ENCODE measurements at places on chromosomes 7 and 10.

GRCh38 chr7:29457565-29458011, 106.0 kb upstream of the PRR15 start:
- DNase-seq, result no peak

DNA sequence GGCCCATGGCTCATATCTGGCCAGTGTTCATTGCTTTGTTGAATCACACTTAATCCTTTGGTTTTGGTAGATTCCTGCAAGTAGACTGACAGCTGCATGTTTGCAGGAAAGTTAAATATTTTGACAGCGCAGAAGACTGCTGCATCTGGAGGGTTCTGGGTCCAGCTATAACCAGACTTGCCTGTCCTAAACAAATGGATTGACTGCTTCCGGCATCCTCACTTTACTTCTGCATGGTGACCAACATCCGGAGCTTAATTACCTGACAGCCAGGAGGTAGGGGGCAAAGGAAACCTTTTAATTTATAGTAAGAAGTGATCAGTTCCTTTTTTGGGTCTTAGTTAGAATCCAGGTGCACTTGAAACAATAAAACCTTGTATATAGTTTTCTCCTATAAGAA, 263.3 kb downstream of the SNX10 start:
- DNase-seq, result no peak

- DNase-seq, result no peak
Observed at GRCh38 chr10:12960941-12961340, 40.6 kb downstream of the CCDC3 start.

DNA sequence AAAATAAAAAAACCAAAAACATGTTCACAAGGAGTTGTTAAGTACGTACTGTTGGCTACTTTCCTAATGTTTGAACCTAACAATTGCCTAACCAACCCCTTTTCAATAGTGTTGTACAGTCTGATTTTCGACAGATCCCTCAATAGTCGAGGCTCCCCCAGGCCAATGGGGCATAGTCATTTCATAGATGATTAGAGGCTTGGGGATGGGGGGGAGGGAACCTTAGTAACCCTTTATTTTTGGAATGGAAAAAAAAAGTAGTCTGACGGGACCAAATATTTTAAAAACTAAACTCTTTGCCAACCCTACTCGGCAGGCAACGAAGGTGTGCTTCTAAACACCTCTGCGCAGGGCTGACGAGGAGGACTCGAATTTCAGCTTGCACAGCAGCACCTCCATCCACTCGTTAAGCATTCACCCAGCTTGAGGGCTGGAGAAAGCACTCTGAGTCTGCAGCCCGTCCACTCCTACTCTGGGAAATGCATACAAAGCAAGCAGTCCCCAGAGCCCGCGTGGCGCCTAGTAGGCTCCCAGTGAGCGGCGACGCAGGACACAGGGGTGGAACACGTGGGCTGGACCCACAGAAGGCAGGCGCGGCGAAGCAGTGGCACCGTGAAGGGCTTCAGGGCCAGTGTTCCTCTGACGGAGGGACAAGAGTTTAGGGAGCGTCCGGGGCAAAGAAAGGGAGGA, 899 bp downstream of the PUS7 start:
- DNase-seq, result peak; percentile 11

- no peak for DNase-seq
Observed at GRCh38 chr10:1432161-1432560, 305.2 kb downstream of the ADARB2 start.

DNA sequence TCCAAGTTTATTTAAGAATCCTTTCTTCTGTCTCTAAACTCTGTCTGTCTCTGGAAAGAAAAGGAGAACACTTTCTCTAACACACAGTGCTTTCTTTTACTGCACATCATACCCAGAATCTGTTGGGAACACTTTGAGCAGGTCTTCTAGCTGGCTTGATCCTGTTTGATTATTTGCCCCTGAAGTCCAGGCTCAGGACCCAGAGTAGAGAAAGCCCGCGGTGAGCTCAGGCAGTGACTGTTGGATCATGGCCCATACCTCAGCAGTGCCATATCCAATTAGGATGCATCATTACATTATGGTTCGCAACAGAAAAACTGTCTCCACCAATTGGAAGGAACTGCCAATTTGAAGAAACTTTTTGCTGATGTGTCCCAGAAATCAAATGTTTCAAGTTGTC, 51.4 kb downstream of the ATOH7 start:
- DNase-seq, result no peak

DNA sequence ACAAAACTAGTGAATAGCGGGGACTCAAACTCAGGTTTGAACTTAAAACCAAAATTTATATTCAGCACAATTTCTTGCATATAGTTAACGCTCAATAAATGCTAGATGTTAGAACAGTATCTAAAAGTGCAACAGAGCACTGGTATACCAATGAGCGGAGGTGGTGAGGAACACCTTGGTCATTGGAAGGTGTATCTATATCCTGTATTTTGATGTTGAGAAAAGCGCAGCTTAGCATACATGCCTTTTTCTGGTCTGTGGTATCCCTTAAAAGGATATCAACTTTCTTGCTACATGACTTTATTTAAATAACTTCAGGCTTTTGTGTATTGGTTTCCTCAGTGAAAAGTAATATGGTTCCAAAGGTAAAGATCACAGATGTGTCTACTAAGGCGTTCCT, 33.3 kb upstream of the DNAJB12 start:
- DNase-seq, result no peak

DNA sequence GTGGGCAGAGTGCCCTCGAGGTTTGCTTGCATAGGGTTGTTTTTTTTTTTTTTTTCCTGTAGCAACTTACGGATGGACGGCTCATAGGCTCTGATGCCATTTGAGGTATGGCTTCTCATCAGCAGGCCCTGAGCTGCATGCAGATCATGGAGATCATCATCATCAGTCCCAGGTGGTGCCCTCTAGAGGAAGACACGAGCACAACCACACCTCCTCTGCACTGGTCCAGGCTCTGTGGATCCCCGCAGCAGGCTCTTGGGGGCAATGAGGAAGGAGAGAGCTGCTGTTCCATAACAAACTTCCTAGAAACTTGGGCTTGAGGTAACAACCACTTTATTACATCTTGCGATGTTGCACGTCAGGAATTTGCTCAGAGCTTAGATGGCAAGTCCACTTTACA, 132.7 kb upstream of the CXCL12 start:
- no peak for DNase-seq

DNA sequence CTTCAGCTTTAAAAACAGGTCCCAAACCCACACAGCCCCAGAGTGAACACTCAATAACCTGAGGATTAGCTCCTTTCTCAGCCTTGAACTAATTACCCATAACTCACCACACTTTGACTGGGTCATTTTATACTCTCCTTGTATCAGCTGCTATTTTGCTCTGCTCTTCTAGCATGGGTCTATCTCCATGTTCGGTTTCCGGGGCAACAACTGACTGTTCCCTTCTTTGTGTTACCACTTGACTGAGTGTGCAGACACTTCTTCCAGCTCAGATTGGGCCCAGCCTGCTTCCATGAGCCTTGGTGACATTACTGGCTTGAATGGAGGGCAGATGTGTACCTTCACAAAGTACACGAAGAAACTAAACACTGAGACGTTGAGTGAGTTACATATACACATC, 31.5 kb upstream of the PRPS1L1 start:
- DNase-seq, result no peak

DNA sequence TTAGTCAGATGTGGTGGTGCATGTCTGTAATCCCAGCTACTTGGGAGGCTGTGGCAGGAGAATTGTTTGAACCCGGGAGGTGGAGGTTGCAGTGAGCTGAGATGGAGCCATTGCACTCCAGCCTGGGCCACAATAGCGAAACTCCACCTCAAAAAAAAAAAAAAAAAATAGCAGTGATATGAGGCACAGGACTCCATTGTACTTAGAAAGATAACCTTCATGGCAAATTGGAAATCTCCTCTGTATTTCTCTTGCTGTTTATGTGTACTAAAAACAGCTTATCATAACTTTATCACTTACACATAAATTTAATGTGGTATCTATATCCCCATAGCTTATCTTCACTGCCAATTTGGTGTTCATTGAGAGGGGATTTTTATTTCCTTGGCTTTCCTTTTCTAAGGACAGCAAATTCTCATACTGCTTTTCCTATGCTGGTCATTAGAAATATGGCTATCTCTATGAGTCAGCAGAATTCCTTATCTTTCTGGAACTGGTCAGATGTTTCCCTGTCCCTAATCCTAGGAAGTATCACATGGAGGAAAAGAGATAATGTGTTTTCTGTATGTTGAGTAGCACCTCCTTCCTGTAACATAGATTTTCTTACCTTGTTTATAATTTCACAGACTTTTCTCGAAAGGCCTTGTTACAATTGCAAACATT, 40.6 kb upstream of the ZEB1 start:
- DNase-seq, result no peak

DNA sequence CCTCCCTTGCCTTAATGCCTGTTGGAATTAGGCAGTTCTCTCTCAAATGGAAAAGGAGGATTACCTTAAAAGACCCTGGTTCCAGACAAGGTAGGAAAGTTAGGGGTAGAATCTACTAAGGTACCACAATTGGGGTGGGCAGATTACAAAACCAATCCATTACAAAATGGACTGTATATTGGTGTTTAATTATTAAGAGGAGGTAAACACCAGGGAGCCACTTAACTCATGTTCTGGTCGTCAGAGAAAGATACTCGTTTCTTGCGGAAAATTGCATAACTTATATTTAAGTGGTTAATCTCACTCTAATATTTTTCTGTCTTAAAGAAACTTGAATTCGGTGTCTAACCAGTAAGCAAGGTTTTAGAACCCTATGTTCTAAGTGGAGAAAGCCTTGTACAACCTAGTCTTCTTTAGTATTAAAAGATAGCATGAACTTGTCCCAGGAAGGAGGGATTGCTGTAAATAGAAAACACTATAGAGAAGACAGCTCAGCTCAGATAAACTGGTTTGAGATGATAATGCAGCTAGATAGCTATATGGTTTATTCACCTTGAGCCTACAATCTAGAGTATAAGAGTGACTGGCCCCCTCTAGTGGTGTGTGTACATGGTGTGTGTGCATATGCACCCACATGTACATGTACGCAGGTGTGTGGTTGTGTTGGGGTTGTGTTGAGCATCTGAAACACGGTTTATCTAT, 58.0 kb upstream of the STRIP2 start:
- DNase-seq, result peak; percentile 23

DNA sequence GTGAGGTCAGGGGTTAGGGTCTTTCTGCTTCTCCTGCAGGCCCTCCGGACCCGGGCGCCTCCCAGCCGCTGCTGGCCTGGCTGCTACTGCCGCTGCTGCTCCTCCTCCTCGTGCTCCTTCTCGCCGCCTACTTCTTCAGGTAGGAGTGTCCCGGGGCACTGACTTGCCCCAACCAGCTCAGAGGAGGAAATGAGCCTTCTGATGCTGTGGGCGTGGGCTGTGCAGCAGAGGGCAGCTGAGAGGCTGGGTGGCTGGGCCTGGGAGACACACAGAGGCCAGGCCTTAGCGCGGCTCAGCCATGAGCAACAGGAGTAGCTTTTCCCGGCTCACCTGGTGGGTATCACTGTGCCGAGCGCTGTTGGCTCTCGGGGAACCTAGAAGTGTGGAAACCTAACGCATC, 78.9 kb downstream of the MKI67 start:
- DNase-seq, result peak; percentile 83

- no peak for DNase-seq
Observed at GRCh38 chr10:72567889-72568640, 57.8 kb downstream of the MICU1 start.

DNA sequence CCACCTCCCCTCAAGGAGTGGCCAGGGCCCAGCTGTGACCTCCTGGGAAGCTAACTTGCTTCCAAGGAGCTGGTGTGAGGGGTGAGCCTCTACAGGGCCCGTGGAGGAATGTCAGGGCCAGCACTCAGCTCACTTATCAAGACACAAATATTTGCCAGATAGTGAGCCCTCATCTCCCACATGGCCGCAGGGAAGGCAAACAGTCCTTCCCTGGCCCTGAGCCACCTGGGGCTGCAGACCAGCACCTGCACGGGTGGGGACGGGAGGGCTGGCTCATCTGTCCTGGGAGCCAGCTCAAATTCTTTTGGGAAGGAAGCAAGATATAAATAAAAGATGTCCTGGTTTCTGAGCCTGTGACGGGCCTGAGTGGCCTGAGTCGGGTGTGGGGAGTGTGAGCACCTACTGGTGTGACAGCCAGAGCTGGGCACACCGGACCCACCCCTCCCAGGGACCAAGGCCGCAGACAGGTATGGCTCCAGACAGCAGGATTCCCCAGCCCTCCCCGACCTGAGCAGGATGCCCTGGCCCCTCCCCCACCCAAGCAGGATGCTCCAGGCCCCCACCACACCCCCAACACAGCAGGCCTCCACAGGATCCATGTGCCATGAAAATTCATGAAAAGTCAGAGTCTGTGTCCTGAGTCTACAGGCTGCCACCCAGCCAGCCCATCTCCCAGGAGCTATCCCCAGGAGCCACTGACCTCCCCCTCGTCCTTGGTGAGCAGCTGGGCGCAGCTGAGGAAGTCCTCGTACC, 148.0 kb downstream of the MAPK8 start:
- DNase-seq, result no peak

GRCh38 chr10:1324903-1325302, 268.7 kb downstream of the WDR37 start:
- DNase-seq, result no peak

DNA sequence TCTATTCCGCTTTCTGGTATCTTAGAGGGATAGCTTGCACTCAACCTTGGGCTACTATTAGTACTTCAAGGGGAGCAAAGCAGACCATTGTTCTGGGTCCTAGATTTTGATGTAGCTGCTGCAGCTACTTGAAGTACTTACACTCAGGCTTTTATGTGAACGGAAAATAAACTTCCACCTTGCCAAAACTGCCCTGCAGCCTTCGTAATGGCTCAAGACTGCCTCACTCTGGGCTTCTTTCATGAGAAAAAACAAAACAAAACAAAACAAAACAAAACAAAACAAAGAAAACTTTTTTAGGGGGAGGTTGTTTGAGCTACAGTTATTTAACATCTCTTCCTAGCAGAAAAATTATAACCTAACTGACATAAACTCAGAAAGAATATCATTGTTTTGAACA, 19.4 kb upstream of the EPHB6 start:
- DNase-seq, result no peak

GRCh38 chr10:132111121-132111731, 45.5 kb downstream of the JAKMIP3 start:
- DNase-seq, result no peak

- DNase-seq, result no peak
Observed at GRCh38 chr10:122282253-122282671, 11.2 kb downstream of the BTBD16 start.

- no peak for DNase-seq
Observed at GRCh38 chr7:25553580-25554291, 325.4 kb upstream of the NPVF start.

DNA sequence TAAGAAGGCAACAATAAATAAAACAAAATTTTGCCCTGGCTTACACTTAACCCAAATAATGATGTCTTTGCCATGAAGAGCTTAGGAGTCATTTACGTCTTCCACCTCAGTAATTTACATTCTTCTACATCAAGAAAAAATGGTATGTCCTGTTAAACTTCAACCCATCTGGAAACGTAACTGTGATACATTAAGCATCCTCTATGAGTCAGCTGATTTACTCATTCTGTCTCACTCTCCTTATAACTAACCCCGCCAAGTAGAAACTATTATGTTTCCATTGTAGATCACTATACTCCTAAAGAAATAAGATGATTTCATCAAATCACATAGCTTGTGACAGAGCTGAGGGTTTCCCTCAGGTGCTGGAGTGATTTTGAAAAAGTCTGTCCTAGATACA, 330.7 kb downstream of the CDC14C start:
- DNase-seq, result no peak
